ENCODE measurements at places on chromosomes 11 and 22.

DNA sequence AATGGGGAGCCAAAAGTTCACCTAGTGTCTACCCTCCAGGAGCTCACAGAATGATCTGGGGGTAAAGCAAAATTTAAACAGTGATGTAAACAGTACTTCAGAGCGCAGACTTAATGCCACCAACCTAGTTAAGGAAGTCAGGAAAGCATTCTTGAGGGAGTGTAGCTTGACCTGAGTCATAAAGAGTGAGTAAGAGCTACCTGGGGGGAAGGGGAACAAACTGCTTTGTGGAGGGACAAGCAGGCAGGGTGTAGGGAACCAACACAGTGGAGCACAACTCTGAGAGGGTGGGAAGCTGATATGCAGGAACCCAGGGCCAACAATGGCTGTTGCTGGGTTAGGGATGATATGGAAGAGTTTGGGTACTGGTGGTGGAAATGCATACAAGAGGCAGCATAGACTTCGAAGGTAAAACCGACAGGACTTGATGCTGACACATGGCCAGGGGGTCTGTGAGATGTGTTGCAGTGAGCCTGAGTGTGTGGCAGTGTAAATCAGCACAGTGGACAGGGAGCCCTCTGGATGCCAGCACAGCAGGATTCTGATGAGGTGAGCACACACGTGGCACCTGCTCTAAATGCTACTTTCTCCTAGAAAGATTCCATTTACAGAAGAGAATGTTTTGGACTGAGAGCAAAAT is 58.3 kb upstream of the CYP2D6 start:
- no peak for DNase-seq

GRCh38 chr11:7654195-7654705 is 19.1 kb downstream of the CYB5R2 start:
- no peak for DNase-seq

DNA sequence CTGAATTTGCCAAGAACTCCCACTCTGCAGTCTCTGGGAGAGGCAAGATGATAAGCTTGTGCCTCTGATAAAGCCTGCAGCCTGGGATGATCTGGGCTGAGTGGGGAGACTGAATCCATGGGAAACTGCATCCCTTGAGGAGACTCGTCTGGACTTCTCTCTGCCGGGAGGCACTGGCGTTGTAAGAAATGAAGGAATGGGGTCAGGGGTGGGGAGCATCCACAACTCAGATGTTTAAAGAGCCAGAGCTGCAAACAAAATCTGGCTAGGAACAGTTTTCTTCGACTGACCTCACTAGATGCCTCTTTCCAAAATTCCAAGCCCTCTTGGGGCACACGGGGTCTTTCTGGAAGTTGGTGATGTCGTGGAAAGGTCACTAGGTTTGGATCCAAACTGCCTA is 64.4 kb downstream of the SPON1 start:
- DNase-seq = no peak

DNA sequence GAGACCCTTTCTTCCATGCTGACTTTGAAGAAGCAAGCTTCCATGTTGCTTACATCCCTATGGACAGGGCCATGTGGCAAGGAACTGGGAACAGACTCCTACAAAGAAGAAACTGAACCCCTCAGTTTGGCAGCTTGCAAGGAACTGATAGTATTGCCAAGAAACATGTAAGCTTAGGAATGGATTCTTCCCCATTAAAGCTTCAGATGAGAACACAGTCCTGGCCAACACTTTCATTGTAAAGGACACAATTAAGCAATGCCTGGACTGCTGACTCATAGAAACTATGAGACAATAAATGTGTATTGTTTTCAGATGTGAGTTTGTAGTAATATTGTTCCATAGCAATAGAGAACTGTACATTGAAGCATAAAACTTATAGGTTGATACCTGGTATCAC is 82.4 kb downstream of the AASDHPPT start:
- DNase-seq = no peak

DNA sequence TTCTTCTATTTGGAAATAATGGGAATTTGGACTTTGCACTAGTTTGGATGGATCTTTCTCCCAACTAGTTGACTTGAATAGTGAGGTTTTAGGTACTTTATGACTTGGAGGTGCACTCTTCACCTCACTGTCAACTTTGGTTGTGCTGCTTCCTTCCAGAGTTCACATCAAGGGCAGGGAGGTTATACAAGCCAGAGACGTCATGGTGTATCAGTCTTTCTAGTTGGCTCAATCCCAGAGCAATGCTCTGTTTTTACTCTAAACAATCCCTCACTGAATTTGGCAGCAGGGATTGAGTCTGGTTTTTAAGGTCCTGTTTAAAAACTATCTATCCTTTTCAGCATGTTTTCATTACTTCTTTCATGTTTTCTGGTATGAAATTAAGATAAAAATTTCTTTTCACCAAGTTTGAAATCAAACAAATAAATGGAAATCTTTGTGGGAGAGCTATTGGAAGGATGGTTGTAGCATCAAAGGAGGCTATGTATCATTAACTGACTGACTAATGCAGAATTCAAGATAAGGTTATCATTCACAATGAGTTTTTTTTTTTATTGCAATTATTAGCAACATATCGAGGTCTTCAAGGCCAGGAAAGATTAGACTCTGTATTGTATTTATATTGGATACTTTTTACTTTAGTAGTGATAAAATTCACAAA is 28.0 kb upstream of the ZBED5 start:
- DNase-seq = no peak

DNA sequence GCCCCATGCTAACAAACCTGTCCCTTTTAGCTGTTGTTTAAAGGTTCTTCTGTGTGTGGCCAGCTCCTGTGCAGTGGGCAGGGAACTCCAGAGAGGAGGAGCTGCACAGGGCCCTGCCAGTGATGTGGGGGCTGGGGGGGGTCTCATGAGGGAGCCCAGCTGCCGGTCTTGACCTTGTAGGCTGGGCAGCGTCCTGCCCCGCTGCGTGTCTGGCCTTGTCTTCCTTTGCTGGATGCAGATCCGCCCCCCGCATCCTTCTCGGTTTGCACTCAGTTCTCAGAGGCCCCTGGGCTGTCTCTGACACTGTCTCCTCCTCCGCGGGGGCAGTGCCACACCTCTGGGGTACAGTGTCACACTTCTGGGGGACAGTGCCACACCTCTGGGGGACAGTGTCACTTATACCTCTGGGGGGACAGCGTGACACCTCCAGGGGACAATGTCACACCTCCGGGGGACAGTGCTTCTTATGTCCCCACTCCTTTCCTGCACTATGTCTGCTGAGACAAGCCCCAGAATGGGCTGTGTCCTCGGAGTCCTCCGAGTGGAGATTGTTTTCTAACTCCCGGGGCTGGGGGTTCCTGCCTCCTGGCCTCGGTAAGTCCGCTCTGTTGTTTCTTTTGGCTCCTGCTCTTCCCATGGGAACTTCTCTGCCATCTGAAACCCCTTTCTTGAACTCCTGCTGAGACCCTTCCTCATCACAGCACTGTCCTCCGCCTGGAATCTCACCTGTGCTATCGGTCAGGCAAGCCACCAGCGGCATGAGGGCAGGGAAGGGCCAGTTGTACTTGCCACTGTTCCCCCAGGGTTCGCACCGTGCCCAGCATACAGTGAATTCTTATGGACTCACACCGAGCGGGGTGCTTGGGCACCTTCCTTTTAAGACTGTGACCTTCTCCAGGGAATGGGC is 788.3 kb downstream of the TBC1D22A start:
- DNase-seq = no peak

GRCh38 chr11:108693852-108694251 is 29.0 kb downstream of the DDX10 start:
- no peak for DNase-seq

DNA sequence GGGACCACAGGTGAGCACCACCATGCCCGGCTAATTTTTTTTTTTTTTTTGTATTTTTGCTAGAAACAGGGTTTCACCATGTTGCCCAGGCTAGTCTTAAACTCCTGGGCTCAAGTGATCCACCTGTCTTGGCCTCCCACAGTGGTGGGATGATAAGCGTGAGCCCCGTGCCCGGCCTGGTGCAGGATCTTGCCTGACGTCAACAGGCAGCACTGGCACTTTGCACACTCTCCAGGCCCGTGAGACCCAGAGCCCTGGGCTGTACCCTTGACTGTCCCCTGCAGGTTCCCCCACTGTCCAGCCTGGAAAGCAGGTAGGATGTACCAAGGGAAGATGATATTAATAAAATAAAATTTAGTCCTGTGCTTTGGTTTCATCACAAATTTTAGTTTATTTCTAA is 29.1 kb upstream of the PANX2 start:
- DNase-seq = no peak

- DNase-seq = no peak
Observed at GRCh38 chr11:47256374-47256773, 1.4 kb upstream of the NR1H3 start.

GRCh38 chr22:43990044-43990443 is 34.1 kb upstream of the PARVB start:
- no peak for DNase-seq

DNA sequence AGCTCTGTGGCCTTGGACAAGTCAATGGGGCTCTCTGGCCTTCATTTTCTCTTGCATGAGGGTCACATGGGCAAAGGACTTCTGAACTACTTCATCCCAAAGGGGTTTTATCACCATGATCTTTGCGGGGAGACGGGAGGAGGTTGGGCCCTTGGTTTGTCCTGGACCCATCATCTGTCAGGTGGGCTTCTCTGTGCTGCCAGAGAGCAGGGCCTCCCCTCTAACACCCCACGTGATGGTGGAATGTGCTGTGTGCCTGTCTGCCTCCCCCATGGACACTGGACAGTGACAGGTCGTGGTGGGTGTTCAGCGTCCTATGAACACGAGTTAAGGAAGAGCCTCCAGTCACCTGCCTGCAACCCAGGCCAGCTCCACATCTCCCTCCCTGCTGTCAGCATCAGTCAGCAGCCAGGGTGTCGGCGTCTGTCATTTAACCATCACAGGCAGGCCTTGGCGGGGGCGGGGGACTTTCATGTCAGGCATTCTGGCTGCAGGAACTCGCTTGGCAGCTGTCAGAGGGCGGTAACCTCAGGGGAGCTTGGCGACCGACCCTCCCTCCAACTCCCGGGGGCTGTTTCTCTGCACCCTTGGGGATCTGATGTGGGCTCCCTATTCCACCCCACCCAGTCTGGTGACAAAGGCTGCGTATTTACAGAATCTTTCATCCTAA is 2.6 kb upstream of the SUN2 start:
- DNase-seq = no peak

- no peak for DNase-seq
Observed at GRCh38 chr11:114399490-114400215, 658 bp downstream of the C11orf71 start.

GRCh38 chr11:35393098-35393497 is 26.3 kb downstream of the SLC1A2 start:
- no peak for DNase-seq

DNA sequence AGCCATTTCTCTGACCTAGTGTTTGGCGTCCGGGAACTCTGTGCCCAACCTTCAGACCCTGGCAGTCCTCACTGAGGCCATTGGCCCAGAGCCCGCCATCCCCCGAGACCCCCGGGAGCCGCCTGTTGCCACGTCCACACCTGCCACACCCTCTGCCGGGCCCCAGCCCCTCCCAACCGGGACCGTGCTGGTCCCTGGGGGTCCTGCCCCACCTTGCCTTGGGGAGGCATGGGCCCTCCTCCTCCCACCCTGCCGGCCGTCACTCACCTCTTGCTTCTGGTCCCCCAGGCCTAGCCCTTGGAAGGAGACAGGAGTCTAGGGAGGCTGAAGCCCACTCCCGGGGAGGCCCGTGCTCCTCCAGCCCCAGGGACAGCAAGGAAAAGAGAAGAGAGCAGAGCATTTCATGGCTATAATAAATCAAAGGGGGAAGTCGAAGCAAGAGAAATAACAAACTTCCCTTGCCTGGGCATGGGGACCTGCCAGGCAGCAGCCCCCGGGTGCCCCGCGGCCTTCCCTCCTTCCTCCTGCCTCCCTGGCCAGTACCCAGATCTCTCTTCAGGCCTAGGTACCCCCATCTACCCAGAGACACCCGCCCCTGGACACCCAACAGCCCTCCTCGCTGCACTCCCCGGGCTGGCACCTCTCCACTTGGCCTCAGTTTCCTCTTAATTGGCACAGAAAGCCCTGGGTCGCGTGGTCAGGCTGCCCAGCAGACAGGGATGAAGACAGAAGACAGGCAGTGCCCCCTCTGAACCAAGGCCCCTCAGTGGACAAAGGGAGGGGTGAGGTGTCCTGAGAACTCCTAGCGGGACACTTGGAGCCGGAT is 13.0 kb upstream of the SLC39A13 start:
- no peak for DNase-seq

DNA sequence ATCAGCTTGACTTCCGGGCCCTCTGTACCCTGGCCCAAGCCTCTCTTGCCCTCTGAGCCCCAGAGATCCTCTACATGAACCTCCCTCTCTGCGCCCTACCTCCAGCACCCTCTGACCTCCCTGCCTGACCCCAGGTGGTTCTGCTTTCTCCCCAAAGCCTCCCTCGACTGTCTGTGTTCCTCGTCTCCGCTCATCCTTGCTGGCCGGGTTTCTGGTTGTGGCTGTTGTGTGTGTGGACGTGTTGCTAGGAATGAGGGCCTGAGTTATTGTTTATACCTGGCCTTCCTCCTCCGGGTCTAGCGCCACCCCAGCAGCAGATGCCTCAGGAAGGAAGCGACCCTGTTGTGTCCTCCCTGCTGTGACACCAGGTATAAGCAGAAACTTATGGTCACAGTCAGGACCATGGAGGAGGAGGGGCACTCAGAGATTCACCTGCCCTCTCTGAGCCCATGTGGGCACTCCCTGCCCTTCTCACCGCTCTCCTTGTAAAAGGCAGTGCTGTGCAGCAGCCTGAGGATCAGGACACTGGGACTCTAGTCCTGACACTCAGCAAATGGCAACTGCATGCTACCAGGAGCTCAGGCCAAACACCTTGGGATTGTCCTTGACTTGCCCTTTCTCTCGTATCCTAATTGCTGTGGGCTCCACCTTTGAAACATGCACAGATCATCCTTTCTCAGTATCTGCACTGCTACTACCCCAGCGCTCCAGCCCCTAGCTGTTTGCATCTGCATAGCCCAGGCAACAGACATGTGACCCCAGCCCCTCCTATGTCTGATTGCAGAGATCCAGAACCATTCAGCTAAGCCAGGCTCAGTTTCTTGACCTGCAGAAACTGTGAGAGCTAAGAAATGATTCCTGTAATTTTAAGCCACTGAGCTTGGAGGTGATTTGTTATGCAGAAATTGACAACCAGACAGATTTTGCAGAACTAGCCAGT is 140.1 kb downstream of the ST3GAL4 start:
- DNase-seq = no peak

DNA sequence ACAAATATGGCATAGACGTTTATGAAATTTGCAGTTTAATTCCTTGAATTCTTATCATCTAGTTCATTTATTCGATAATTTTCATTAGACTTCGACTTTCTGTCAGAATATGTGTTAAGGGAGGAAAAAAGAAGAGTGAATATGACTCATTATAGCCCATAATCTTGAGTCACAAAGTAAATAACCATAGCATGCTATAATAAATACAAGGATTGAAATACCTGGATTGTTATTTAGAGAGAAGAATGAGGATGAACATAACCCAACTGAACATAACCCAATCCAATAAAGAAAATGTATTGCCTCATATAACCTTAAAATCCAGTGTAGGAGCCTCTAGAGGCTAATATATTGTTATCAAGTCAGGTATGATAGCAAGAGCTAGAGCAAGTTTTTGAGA is 1858.3 kb upstream of the RAG2 start:
- DNase-seq = no peak

All from effector memory CD8-positive, alpha-beta T cell (primary cell).